ENCODE measurements at places on chromosomes 4 and X.

DNA sequence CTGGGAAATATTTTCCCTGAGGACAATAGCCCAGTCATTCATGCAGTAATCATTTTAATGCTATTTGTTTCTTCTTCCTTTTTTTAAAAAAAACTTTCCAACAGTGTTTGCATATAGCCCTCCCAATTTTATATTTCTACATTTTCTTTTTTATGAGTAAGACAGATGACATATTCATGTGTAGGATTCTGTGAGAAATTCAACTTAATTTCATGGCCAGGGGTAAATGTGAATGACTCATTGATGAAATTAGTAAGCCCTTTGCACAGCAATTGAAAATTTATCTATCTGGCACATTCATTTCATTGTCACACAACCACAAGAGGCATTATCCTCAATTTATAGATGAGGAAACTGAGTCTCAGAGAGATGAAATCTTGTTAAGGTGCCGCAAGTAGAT is 13.7 kb upstream of the SMIM20 start:
- no peak for DNase-seq

DNA sequence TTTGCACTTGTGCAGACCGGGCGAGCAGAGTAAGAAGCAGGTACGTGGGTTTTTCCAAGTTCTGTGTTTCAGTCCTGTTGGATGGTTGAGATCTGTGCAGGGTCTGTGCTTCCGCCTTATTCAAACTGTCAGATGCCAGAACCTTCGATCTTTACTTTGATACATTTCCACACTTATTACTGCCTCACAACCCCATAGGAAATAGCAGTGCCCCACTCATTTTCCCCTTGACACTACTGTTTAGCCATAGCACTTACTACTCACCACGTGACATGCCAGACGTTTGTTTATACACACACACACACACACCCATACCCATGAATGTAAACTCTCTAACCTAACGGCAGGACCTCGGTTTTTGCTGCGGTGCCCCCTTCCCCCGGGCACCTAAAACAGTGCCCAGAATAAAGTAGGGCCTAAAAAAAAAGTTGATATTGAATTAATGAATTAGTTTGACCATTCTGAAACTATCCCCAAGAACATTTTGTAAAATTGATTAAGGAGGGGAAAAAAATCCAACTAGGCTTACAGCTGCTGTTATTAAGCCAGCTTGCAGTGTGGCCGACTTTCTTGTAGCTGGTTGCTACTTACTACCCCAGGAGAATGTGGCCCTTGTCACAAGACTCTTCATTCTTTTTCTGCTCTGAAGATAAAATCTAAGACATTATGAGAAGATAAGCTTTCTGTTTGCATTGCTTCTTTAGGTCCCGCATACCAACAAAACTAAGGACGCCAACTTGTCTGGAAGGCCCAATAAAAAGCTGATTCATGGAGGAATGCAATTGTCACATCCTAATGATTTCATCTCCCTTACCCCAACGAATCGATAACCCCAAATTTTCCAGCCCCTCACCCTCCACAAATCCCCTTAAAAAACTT is 704 bp upstream of the SEPSECS start:
- DNase-seq, result no peak

DNA sequence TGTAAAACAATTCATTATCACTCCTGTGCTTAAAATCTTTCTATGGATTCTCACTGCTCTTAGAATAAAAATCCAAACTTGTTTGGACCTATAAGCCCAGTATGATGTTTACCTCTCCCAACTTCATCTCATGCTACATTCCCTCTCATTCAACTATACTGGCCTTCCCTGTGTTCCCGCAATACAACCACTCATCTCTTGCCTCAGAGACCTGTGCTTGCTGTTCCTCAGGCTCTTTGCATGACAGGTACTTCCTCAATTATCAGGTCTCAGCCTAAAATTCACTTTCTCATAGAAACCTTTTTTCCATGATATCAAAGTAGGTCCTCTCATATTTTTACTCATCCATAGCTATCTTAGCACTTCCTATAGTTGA is 71.7 kb downstream of the ENOX2 start:
- no peak for DNase-seq

GRCh38 chrX:134669378-134670098 is 11.3 kb upstream of the PLAC1 start:
- DNase-seq, result no peak

- DNase-seq, result no peak
Observed at GRCh38 chr4:7805533-7806337, 133.9 kb downstream of the AFAP1 start.

DNA sequence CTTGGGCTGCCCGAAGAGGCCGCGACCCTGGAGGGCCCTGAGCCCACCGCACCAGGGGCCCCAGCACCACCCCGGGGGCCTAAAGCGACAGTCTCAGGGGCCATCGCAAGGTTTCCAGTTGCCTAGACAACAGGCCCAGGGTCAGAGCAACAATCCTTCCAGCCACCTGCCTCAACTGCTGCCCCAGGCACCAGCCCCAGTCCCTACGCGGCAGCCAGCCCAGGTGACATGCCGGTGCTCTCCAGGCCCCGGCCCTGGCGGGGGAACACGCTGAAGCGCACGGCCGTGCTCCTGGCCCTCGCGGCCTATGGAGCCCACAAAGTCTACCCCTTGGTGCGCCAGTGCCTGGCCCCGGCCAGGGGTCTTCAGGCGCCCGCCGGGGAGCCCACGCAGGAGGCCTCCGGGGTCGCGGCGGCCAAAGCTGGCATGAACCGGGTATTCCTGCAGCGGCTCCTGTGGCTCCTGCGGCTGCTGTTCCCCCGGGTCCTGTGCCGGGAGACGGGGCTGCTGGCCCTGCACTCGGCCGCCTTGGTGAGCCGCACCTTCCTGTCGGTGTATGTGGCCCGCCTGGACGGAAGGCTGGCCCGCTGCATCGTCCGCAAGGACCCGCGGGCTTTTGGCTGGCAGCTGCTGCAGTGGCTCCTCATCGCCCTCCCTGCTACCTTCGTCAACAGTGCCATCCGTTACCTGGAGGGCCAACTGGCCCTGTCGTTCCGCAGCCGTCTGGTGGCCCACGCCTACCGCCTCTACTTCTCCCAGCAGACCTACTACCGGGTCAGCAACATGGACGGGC is 579 bp downstream of the ABCD1 start:
- DNase-seq, result no peak

GRCh38 chrX:17081511-17081910 is 135.1 kb downstream of the REPS2 start:
- no peak for DNase-seq

GRCh38 chr4:128837679-128838078 is 28.2 kb downstream of the JADE1 start:
- DNase-seq, result no peak

DNA sequence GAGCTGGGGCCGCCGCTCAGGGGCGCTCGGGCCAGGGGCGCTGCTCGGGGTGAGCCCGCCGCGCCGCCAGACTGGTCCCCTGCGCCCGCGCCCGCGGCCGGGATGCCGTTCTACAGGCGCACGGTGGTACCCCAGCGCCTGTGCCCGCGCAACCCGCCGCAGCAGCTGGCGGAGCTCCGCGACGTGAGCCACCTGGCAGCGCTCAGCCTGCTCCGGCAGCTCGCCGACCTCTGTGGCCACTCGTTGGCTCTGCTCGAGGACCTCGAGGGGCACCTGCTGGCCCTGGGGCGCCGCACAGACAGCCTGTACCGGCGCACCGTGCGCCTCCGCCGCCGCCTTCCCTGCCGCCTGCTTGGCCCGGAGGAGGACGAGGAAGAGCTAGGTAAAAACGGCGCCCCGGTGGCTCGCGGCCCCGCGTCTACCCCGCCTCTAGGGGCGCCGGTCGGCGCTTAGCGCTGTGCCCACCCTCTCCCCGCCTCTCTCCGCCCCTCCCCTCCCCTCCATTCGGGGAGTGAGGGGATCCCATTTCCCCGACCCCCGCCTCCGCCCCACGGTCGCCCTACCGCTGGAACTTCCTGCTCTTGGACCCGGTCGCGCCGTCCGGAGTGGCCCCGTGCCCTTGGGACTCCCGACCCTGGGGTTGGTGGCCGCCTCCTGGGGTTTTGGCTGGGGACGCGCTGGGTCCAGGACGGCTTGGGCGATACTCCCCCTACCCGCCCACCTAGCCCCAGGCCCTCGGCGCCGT is 513 bp downstream of the NHSL2 start:
- DNase-seq, result peak; percentile 12

- DNase-seq, result no peak
Observed at GRCh38 chr4:146340798-146341197, 126.5 kb downstream of the REELD1 start.

GRCh38 chr4:187550256-187550950 is 445.2 kb upstream of the ZFP42 start:
- DNase-seq, result no peak

DNA sequence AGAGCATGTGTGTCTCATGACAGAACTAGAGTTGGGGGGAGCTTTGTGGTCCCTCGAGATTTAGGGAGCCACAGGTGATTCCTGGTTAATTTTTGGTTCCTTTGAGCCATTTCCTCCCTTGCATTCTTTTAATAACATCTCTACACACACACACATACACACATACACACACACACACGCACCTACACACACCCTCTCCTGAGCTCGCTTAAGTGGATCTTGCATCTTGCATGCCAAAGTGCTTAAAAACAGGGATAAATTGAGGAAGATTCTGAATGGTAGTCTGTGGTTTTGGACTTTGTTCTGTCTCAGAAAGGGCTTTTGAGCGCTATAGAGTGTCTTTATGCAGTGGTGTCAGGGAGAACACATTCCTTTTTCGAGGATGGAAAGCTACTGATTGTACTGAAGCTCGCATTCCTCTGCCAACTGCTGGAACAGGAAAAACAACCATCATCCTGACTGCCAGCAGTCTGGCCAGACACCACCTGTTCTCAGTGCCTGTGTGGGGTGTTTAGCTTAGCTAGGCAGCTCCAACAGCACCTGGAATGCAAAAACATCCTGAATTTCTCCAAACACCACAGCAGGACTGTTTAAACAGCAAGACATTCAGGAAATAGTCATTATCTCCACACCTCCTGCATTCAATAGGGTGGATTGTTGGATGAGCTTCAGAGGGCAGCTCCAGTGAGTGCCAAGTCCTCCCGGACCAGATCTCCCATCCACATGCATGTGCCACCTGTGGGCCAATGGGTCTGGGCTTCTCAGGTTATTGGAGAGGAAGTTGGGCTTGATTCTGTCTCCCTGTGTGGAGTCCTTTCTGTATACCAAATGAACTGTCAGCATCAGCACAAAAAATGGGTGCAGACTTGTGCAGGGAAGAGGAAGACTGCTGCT is 21.9 kb upstream of the IGFBP7 start:
- peak; percentile 13 for DNase-seq

GRCh38 chr4:89337681-89338080 is 30.1 kb upstream of the GPRIN3 start:
- DNase-seq, result no peak

DNA sequence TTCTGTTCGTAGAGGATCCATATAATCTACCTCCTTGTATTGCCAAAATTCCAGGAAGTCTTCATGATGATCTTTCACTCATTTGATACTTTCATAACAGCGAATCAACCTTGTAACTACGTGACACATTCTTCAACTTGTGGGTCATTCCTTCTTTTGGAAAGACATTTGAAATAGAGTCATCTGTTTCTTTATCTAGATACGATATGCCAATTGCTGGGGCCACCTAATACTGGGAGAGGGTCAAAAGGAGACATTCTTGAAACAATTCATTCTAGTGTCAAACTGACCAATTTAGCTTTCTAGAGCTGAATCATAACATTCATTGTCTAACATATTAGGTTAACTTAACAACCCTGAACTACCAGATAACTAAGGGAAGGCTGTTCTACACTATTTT is 62.9 kb upstream of the SMAD1 start:
- no peak for DNase-seq

GRCh38 chrX:56068274-56068758 is 163.8 kb upstream of the KLF8 start:
- no peak for DNase-seq

DNA sequence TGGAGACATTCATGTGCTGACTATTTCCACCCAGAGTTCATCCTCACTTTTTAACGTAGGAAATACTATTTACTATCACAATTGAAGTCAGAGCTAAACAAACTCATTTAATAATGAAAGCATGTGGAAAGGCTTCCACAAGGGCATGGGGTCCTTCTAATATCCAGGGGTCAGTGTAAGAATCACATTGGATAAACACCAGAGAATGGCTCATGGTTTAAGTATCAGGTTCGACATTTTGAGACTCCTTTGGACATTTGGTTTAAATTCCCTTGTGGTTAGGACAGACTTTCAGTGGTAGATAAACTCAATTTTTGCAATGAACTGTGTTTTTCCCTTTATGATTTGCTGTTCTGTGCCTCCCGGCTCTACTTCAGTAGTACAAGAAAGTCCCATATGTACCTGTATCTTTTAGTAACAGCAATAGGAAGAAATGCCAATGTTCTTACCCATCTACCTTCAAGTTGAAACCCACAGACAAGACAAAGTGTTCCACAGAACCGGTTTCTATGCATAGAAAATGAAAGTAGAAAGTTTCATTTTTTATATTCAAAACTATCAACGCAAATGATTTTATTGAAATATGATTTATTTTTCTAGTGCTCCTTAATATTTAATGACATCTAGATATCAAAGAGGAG is 589.0 kb upstream of the FAM241A start:
- DNase-seq, result no peak

GRCh38 chr4:108644237-108644636 is 6.2 kb upstream of the OSTC start:
- no peak for DNase-seq

DNA sequence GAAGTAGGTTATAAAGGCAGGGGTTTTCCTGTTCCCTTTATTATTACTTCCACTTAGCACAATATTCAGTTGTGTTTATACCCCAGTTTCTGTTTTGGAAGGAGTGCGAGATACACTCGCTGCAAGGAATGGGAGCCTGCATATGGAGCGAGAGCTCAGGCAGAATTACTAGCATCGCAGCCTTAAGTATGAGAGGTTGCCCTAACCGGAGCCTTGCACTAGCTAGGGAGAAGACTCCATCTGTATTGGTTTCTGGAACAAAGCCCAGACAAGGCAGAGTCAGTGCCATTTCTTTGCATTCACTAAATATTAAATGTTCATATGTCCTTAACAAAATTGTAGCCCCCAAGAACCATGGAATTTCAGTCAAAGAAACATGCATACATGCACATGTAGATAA is 6.2 kb upstream of the DCTD start:
- DNase-seq, result no peak

- DNase-seq, result no peak
Observed at GRCh38 chr4:72966652-72967051, 102.9 kb downstream of the COX18 start.

DNA sequence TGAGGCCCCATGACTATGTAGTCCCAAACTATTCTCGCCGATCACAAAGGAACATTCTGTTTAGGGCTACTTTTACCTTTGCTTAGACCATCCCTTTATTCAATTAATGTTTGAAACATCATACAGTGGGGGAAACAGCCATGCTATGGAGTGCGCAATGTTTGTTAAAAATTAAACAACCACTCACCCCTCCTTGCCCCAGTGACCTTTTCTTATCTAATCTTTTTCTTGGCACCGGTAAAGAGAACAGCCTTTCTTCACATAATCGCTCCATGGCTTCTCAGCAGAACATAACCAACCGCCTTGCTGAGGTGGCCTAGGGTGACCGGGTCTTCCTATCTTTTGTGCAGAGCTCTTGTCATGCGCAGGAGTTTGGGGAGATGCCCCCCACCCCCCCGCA is 152.6 kb downstream of the VCX3A start:
- no peak for DNase-seq

Data from NCI-H1694 (cell line).